Hindlimb muscle (tissue), 1 donor: ENCODE measurements at places on chromosomes 11 and 22. TPM values are rescaled to one million over a fixed set of nuclear protein-coding genes. Genes with fewer than 3 reads are reported as not detected.

The SGSM1 gene
- 0.19 TPM for polyA plus RNA-seq

DNA sequence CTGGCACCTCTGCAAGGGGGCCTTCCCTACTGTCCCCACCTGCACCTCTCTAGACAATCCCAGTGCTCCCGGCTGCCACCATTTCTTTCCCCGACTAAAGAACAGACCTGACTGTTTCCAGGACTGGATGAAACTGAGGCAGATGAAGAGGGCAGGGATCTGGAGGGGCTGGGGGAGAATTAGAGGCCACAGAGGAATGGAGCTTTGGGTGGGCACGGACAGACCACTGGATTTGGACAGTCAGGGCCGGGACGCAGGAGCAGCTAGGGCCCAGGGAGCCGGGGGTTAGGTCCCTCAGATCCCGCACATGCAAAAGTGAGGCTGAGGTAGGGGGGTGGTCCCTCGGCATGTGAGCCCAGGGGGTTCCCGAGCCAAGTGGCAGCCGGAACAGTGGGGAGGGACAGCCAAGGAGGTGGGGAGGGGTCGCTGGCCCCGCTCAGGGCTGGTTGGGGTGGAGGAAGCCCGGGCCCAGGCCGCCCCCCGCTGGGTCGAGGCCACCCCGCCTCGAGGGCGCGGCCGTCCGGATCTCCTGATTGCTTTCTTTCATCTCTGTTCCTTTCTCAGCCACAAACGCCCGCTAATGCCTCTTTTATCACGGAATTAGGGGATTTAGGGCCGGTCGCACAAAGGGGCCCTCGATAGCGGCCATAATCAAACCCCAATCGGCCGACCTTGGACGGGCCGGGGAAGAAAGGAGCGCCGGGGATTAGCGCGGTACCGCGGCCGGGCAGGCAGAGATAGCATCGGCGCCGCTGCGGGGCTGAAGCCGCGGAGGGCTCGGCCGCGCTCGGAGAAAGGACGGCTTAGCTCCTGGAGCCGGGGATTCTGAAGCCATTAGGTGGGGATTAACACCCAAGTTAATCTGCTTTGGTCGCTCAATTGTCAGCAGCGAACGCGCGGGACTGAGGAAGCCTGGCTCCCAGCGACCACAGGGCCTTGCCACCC is 9.3 kb downstream of the SLC25A1 start:
- DNase-seq, result no peak

The ASCC2 gene
- polyA plus RNA-seq, result 38.3 TPM

- DNase-seq, result no peak
Observed at GRCh38 chr22:28198692-28199091, 279.6 kb upstream of the PITPNB start.
